ENCODE measurements at places on chromosomes 7 and 10. TPM values are rescaled to one million over a fixed set of nuclear protein-coding genes. Genes with fewer than 3 reads are reported as not detected.

GRCh38 chr7:46259947-46260346 is 338.9 kb upstream of the IGFBP3 start:
- no peak for DNase-seq

DNA sequence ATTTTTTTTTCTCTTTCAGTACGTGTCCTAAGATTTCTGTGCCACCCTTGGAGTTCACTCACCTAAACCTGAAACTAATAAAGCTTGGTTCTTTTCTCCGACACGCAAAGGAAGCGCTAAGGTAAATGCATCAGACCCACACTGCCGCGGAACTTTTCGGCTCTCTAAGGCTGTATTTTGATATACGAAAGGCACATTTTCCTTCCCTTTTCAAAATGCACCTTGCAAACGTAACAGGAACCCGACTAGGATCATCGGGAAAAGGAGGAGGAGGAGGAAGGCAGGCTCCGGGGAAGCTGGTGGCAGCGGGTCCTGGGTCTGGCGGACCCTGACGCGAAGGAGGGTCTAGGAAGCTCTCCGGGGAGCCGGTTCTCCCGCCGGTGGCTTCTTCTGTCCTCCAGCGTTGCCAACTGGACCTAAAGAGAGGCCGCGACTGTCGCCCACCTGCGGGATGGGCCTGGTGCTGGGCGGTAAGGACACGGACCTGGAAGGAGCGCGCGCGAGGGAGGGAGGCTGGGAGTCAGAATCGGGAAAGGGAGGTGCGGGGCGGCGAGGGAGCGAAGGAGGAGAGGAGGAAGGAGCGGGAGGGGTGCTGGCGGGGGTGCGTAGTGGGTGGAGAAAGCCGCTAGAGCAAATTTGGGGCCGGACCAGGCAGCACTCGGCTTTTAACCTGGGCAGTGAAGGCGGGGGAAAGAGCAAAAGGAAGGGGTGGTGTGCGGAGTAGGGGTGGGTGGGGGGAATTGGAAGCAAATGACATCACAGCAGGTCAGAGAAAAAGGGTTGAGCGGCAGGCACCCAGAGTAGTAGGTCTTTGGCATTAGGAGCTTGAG is at the start of gene CFTR:
CFTR (plus strand) TSS at position 801 of the 830 bp plus-strand sequence. CDS start 70 bp downstream, outside the sequence.
- peak; percentile 42 for DNase-seq

GRCh38 chr10:77261146-77261545 is 376.5 kb downstream of the KCNMA1 start:
- no peak for DNase-seq

- DNase-seq: peak; percentile 4
Observed at GRCh38 chr7:77479536-77480088, 57.5 kb upstream of the PTPN12 start.

Gene NEUROG3
- total RNA-seq: not detected

- DNase-seq: peak; percentile 24
Observed at GRCh38 chr7:14184292-14184864, 194.9 kb upstream of the ETV1 start.

DNA sequence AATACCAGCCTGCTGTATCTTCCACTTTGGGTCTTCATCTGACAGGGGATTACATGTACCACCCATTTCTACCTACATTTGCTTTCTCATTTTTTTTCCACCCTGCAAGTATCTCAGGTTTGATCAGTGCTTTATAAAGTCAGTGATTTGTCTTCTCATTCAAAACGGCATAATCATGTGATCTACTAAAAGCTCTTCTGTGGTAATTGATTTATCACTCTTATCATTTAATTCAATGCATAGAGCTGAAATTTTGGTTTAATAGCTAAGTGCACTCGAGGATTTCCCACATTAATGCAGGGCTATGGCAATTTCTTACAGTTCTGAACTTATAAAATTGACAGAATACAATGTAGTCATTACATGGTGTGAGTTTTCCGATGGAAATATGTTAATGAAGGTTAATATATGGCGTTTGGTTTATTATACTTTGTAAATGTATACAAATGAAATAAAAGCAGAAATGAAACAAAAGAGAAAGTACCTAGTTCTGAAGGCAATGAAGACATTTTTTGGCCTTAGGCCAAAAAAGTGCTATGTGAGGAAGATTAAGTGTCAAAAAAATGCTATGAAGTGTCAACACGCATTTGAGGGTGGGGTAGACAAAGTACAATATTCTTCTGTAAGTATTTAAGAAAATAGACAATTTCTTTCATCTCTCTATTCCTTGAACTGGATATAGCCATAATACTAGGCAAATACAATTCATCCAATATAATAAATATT is 457.3 kb downstream of the ETV1 start:
- no peak for DNase-seq

Gene GATA3
- total RNA-seq: not detected

GRCh38 chr7:23012908-23013714 is 819 bp downstream of the HYCC1 start:
- peak; percentile 61 for DNase-seq
